ENCODE measurements at places on chromosomes 4 and X.

GRCh38 chr4:105568584-105568983 lies 16.2 kb downstream of the ARHGEF38 start:
- no peak for DNase-seq

DNA sequence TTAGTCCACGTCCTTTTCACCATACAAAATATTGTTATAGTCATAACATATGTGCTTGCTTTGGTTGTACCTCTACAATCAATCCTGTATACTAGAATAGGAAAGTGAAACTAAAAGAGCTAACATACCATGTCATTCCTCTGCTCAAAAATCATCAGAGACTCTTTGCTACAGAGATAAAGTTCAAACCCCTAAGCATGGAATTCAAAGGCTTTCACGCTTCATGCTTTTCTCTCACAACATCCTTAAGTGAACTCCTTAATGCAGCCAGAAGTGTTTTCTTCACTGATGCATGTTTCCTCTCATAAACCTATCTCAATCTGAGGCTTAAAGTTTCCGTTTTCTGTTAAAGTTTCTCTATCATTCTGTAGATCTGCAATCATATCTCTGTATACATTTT lies 744.6 kb upstream of the IGFBP7 start:
- no peak for DNase-seq

DNA sequence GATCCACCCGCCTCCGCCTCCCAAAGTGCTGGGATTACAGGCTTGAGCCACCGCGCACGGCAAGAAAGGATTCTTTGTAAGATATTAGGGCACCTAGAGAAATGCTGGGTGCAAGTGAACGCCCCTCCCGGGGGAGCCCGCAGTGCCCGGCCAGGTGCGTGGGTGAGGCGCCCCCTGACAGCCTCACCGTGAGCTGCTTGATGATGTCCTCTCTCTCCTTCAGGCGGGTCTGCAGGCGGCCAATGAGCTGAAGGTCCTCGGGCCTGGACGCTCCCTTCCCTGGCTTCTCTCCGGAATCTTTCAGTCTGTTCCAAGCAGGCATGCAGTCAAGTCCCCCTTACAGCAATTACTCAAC lies 21.9 kb downstream of the MED28 start:
- no peak for DNase-seq

GRCh38 chr4:186580669-186581068 lies 25.3 kb upstream of the MTNR1A start:
- no peak for DNase-seq

- DNase-seq: peak; percentile 53
Measured at GRCh38 chr4:22607382-22607781, 85.4 kb upstream of the GBA3 start.

DNA sequence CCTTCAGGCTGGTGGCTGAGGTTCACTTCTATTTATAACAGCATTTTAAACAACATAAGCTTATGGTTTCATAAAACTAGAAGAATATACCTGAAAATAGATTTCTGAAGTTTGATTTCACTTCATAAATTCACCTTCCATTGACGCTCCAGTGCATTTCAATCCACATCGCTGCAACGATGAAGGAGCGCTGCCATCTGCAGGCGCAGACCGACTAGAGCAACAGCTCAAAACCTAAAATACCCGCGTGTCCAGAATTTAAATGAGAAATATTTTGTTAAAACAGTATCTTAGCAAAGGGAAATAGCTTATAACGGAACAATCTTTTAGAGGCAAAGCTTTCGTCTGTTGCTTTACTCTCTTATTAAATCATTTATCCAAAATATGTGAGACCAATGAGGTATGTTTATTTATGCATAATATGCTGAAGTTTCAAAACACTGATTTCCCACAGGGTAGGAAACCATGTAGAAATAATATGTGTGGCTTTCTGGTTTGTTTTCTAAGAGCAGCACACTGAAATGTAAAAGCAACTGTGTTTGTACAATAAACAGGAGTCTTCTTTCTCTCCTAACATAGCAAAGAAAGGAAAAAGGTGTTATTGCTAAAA lies 816.4 kb upstream of the FRG1 start:
- no peak for DNase-seq

- DNase-seq: no peak
Measured at GRCh38 chrX:40102393-40103381, 4.9 kb upstream of the BCOR start.

GRCh38 chrX:129006491-129006890 lies 516.8 kb downstream of the SMARCA1 start:
- no peak for DNase-seq

GRCh38 chrX:840556-840955 lies 210.0 kb downstream of the SHOX start:
- no peak for DNase-seq

All from activated naive CD8-positive, alpha-beta T cell treated with anti-CD3 and anti-CD28 coated beads, Interleukin-2, amount 10 ng/mL, durations not matched to agents 7 days and 5 days (primary cell).